ENCODE measurements at places on chromosomes 4 and X. TPM values are rescaled to one million over a fixed set of nuclear protein-coding genes. Genes with fewer than 3 reads are reported as not detected.

The PDZD4 gene
- total RNA-seq: 3.6 TPM

The SSX3 gene
- total RNA-seq: not detected

The SHROOM4 gene
- not detected for total RNA-seq

The PCDH18 gene
- total RNA-seq: not detected

The UGT2B7 gene
- total RNA-seq: 0.19 TPM

The AGA gene
- 20.7 TPM for total RNA-seq

The RTL3 gene
- not detected for total RNA-seq

The KDR gene
- total RNA-seq: 0.11 TPM

The VCX3B gene
- not detected for total RNA-seq

The DDIT4L gene
- 0.32 TPM for total RNA-seq

The PRR32 gene
- total RNA-seq: not detected

The DYNLT3 gene
- total RNA-seq: 21.2 TPM

The HTN1 gene
- not detected for total RNA-seq

The HSFX2 gene
- not detected for total RNA-seq

The ZNF280C gene
- total RNA-seq: 2.7 TPM

The ENAM gene
- not detected for total RNA-seq

The PLP2 gene
- total RNA-seq: 438 TPM

The NRK gene
- total RNA-seq: not detected

The SMIM10L2A gene
- 0.16 TPM for total RNA-seq

The TRIML2 gene
- 45.0 TPM for total RNA-seq

The MID1 gene
- total RNA-seq: 31.3 TPM

The ARL9 gene
- total RNA-seq: not detected

The USP26 gene
- total RNA-seq: not detected

The SRPX gene
- 4.8 TPM for total RNA-seq

The NUDT10 gene
- total RNA-seq: 0.51 TPM

The GSX2 gene
- total RNA-seq: not detected

The TKTL2 gene
- total RNA-seq: not detected

The ABLIM2 gene
- 3.4 TPM for total RNA-seq

The MID1IP1 gene
- 29.4 TPM for total RNA-seq

The FGFBP2 gene
- total RNA-seq: 0.24 TPM

The FMR1NB gene
- total RNA-seq: not detected

The CT45A1 gene
- not detected for total RNA-seq

The GAGE13 gene
- total RNA-seq: not detected

The ADGRG4 gene
- not detected for total RNA-seq

The TLR3 gene
- total RNA-seq: 0.39 TPM

The PITX2 gene
- 0.72 TPM for total RNA-seq

The AFP gene
- 1.3 TPM for total RNA-seq

The WDR17 gene
- total RNA-seq: 2.2 TPM

The SERTM2 gene
- total RNA-seq: not detected

The TSPAN7 gene
- 3.2 TPM for total RNA-seq

The HTR2C gene
- not detected for total RNA-seq

The ABRAXAS1 gene
- total RNA-seq: 7.8 TPM

The FGFBP1 gene
- 5.1 TPM for total RNA-seq

The HMGN5 gene
- 2.2 TPM for total RNA-seq

The IBSP gene
- total RNA-seq: not detected

The FHDC1 gene
- 0.79 TPM for total RNA-seq

The WDR1 gene
- total RNA-seq: 229 TPM

The LDOC1 gene
- total RNA-seq: 105 TPM

The BCLAF3 gene
- total RNA-seq: 2.2 TPM

The ATP5ME gene
- total RNA-seq: 374 TPM

The NDP gene
- not detected for total RNA-seq

The SPANXB1 gene
- 2.5 TPM for total RNA-seq

All from A549 treated with ZK216348 at 1 μM for 4 hours (cell line).